Activated CD8-positive, alpha-beta memory T cell treated with anti-CD3 and anti-CD28 coated beads for 1 hour (primary cell): ENCODE measurements at places on chromosomes 7 and 10.

DNA sequence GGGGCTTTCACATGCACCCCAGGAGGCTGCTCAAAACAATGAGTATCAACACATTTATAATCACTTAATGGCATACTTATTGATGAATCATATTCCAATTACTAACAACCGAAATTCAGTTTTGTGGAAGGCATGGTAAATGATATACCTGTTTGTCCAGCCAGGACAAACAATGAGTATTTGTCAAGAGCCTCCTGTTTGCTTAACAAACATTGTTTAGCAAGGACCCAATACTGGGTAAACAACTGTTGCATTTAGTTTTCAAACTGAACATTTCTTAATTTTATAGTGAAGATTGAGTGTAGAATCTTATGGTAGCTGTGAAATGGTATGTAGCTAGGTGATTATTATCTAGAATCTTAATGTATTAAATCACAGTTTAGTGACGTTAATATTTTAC, 473.7 kb downstream of the ATRNL1 start:
- no peak for DNase-seq

- no peak for DNase-seq
Measured at GRCh38 chr7:30159698-30160143, 24.9 kb downstream of the MTURN start.

DNA sequence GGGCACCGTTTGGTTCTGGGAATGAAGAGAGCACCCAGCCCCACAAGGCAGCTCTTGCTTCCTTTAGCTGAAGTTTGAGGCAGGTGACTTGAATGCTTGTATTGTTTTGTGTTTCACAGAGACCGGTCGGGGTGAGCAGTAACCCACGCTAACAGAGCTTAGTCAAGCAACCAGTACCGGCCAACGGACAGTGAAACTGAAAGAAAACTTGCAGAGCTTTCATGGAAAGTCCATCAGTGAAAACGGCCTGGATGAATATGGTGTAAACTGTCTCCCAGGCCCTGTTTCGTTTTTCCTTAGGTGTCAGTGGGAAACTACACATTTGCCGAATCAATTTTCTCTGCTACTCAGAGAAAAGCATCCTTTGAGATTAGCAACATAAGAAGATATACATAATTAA, 101.1 kb downstream of the LYZL1 start:
- no peak for DNase-seq

DNA sequence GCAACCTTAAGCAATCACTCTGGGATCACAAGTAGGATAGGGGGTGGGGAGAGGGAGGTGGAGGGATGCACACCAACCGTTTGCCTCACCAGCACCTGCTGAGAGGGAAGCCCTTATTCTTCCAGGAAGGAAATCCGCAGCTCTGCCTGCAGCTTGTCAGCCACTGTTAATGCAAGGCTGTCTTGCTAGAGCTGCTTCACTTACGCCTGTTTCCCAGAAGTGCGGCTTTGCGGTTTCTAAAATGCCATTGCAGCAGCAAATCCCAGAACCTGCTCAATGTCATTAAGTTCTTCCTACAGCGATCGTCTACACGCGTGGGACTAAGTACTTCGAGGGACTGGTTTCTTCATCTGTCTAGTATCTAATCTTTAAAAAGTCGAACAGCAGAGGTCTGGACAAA, 191.1 kb downstream of the ZMYND11 start:
- no peak for DNase-seq

- DNase-seq = no peak
Measured at GRCh38 chr7:85286446-85286845, 99.6 kb upstream of the SEMA3D start.

- no peak for DNase-seq
Measured at GRCh38 chr7:143878884-143879283, 23.1 kb downstream of the TCAF1 start.

DNA sequence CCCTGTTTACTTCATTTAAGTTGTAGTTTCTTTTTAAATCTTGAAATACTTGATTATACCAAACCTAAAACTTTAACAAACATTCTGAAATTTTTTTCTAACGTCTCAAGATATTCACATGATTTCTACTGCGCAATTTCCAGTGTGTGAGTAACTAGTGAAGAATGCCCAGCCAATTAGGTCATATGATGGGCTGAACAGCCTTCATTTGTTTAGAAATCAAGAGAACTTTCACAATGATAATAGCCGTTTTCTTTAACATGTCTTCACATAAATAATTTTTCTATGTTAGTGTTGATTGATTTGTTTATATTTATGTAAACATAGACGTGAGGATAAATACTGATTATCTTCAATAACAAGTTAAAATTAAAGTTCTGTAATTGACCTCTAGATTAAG, 21.8 kb downstream of the STAM start:
- DNase-seq = no peak

- DNase-seq = no peak
Measured at GRCh38 chr7:73977619-73978618, 50.1 kb upstream of the ELN start.

DNA sequence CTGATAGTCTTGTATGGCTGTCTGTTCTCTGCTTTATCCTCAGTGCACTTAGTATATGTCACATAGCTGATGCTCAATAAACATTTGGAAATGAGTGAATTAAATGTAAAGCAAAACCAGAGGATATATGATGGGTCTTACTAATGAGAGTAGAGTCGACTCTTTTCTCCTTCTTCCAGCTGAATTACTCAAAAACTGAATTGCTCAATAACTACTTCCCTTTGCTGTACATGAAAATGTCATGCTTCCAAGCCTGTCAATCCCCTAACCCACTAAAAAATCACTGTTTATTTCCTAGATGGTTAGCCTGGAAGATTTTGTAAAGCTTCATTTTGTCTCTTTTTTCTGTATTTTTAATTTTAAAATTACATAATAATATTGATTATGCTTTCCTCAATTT, 88.0 kb downstream of the OR13A1 start:
- no peak for DNase-seq

GRCh38 chr10:94224656-94225055, 138.1 kb downstream of the NOC3L start:
- no peak for DNase-seq
